ENCODE measurements at places on chromosomes 16 and 17.

GRCh38 chr16:88067530-88068411 lies 116.5 kb downstream of the BANP start:
- no peak for DNase-seq

GRCh38 chr17:48027322-48027981 lies 10.1 kb downstream of the COPZ2 start:
- no peak for DNase-seq

- no peak for DNase-seq
Observed at GRCh38 chr16:68961778-68962402, 118.6 kb downstream of the TANGO6 start.

- no peak for DNase-seq
Observed at GRCh38 chr16:63745456-63745855, 1376.4 kb downstream of the CDH11 start.

GRCh38 chr16:78690510-78690909 lies 591.1 kb downstream of the WWOX start:
- DNase-seq: no peak

- DNase-seq: no peak
Observed at GRCh38 chr17:77546772-77547241, 406.0 kb downstream of the SEC14L1 start.

GRCh38 chr17:19288453-19288852 lies 51.3 kb downstream of the EPN2 start:
- DNase-seq: no peak

GRCh38 chr16:77660311-77660710 lies 62.0 kb upstream of the NUDT7 start:
- DNase-seq: no peak

DNA sequence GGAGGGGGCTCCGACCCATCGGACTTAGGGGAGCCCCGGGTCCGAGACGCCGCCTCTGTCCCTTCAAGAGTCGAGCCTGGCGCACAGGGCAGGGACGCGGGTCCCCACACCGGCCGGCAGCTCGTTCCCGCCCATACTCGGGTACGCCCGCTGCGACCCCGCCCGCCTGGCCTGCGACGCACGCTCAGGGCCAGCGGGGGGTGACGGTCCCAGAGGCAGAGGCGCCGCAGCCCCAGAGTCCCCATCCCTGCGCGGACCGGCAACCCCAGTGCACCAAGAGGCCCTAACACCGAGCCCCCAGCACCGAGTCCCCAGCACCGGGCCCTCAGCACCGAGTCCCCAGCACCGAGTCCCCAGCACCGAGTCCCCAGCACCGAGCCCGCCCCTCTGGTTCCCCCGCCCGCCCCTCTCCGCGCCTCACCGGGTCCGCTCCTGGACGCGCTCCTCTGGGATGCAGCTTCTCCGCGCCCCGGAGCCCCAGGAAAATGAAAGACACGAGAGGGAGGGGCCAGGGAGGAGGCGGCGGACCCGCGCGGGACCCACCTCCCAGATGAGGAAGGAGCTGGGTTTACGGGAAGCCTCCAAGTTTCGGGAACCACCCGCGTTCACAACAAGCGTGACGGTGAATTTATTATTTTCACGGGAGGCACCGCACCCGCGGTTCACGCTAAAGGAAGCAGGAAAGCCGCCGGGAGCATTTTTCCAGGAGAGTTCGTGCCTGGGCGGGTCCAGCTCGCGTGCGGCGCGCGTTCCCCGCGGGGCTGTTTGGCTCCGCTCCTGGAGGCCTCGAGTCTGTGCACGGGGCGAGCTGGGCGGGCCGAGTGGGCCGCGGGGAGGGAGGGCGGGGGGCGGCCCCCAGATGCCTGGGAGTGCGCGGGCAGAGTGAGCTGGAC lies at the start of gene SECTM1:
TSS of gene SECTM1 (minus strand) at position 488 of the 893 bp plus-strand sequence. CDS start 6,526 bp downstream, outside the sequence.
- no peak for DNase-seq

GRCh38 chr16:24776501-24777220 lies 47.2 kb downstream of the TNRC6A start:
- no peak for DNase-seq

DNA sequence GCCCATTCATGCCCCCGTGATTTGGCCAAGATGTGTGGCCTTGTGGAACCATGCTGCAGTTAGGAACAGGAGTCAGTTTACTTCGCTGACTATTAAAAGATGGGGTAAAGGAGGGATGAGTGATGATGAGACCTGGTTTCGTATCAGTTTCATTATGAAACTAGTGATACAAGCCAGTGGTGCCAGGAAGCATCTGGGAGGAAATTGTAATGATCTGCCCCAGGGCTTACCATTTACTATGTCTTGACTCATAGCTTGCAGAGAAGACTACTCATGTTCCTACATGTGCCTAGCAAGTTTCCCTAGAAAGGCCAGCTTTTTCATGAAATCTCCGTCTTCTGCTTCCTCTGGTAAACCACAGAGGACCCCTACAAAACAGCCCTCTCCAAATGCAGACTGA lies 23.2 kb downstream of the CDH3 start:
- DNase-seq: peak; percentile 19

DNA sequence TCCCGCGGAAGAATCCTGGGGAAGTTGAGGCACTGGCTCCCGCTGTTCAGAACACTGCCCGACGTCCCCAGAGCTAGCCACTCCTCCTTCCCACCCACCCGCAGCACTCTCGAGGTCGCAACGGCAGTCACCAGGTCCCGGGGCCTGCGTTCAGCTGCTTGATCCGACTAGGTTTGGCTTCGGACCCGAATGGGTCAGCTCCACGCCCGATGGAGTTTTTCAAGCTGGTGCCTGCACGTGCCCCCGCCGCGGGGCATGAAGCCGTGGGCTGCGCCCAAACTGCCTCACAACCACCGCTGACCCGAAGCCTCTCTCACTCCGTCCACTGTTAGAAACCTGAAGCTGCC lies 12.4 kb upstream of the ODF4 start:
- no peak for DNase-seq

- peak; percentile 44 for DNase-seq
Observed at GRCh38 chr17:77491921-77492445, 351.2 kb downstream of the SEC14L1 start.

GRCh38 chr16:89704281-89704680 lies 2.8 kb upstream of the SPATA2L start:
- DNase-seq: no peak

GRCh38 chr16:30149250-30149930 lies 26.4 kb upstream of the MAPK3 start:
- no peak for DNase-seq

DNA sequence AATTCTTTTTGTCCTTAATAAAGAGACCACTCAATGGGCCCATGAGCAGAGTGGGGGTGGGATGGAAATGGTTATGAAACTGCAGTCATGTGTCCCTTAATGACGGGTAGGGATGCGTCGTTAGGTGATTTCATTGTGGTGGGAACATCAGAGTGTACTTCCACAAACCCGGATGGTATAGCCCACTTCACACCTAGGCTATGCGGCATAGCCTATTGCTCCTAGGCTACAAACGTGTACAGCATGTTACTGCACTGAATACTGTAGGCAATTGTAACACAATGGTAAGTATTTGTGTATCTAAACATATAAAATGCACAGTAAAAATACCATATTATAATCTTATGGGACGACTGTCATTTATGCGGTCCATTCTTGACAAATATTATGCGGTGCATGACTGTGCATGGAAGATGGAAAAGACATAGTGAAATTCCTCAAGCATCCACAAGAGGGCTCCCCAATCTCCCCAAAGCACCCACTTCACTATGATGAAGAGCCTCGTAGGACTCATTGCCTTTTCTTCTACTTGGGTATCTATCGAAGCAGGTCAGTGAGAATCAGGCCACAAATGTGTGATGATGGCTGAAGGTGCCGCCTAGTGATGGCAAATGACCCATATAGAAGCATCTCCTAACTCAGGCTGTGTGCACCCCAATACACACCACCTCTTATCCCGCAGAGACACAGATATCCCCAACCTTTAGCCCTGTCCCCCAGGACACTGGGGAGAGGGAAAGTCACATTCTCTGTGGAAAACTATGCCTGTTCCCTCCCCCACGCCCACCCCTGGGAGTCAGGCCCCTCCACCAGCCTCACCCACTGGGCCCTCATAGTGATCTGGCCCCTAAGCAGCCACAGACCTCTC lies 43.5 kb downstream of the TBX21 start:
- no peak for DNase-seq

- no peak for DNase-seq
Observed at GRCh38 chr17:56136301-56136700, 17.0 kb upstream of the ANKFN1 start.

DNA sequence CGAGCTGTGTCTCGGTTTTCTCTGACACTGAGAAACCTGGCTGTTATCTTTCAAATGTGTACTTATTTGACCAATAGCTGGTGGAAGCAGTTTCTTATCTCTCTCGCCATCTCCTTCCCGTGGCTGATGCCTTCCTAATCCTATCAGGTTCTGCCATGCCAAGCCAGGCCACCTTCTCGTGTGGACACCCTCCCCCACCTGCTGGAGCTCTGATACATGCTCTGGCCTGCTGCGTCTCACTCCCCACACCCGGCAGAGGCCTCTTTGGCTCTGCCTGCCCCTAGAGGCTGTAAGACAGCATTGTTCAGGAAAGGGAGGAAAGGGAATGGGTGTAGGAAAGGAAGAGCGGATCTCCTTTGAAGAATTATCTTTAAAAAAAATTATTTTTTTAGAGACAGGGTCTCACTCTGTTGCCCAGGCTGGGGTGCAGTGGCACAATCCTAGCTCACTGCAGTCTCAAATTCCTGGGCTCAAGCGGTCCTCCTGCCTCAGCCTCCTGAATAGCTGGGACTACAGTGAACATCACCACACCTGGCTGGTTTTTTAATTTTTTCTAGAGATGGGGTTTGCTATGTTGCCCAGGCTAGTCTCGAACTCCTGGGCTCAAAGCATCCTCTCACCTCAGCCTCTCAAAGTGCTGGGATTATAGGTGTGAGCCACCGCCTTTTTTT lies 7.5 kb upstream of the ARMC5 start:
- DNase-seq: no peak

- DNase-seq: no peak
Observed at GRCh38 chr17:64406321-64407200, 15.9 kb upstream of the PECAM1 start.

GRCh38 chr17:73952082-73952479 lies 251.4 kb upstream of the RPL38 start:
- DNase-seq: no peak

DNA sequence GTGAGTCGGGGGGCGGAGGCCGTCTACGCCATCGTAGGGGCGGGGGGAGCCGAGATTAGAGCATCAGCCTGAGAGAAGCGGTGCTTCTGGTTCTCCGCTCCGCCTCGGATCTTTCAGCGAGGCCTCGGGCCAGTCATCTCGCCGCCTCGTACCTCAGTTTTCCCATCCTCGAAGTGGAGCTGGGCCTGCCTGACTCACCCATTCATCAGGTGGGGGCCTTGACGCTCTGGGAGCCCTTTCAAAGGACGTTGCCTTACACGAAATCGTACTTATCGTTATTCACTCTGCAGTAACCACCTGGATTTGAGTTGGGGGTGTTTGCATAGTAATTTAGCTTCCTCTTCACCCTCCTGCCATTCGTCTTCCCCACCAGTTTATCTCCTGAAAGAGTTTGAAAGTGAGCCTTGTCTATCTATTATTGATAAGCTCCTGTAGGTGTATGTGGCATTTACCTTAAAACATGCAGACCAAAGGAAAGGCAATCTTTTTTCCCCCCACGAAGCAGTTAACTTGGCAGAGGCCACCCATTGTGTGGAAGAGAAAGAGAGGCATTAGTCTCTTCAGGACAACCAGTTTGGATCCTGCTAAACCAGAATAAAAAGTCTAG lies 674 bp downstream of the TAF15 start:
- no peak for DNase-seq

DNA sequence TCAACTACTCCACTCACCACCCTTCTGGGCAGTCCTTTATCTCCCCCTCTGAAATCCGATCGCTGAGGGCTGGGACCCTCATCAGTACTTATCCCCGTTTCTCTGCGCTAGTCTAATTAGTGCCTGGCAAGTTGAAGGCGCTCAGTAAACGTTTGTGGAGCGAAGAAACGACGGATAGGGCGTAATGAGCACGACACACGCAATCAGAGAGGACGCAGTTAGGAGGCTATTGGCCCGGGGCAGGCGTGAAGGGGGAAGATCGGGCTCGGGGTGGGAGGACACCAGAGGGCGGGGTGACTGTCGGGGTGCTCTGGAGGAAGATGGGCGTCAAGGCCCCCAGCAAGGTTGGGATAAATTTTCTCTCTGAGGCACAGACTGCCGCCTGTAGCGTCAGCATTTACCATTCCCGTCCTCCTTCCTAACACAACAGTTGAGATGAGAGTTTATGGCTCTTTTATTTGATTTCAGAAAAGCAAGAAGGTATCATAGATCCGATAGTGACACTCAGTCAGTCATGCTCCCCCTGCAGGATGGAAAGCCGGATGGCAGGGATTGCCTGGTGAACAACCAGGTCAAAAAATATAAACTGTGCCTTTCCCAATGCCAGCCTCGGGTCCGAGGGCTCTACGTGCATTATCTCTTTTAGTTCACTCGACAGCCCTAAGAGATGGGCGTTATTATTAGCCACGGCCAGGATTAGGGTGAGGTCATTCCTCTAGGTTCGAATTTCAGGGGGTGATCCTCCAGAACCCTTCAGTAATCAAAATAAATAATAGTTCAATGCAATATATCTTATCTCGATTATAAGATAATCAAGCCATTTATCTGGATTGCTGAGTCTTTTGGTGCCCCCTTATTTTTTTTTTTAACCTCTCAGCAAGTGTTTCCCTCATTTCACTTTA lies 9.5 kb upstream of the ARL4D start:
- DNase-seq: peak; percentile 53

GRCh38 chr17:59634632-59635541 lies 15.2 kb downstream of the CLTC start:
- DNase-seq: no peak

DNA sequence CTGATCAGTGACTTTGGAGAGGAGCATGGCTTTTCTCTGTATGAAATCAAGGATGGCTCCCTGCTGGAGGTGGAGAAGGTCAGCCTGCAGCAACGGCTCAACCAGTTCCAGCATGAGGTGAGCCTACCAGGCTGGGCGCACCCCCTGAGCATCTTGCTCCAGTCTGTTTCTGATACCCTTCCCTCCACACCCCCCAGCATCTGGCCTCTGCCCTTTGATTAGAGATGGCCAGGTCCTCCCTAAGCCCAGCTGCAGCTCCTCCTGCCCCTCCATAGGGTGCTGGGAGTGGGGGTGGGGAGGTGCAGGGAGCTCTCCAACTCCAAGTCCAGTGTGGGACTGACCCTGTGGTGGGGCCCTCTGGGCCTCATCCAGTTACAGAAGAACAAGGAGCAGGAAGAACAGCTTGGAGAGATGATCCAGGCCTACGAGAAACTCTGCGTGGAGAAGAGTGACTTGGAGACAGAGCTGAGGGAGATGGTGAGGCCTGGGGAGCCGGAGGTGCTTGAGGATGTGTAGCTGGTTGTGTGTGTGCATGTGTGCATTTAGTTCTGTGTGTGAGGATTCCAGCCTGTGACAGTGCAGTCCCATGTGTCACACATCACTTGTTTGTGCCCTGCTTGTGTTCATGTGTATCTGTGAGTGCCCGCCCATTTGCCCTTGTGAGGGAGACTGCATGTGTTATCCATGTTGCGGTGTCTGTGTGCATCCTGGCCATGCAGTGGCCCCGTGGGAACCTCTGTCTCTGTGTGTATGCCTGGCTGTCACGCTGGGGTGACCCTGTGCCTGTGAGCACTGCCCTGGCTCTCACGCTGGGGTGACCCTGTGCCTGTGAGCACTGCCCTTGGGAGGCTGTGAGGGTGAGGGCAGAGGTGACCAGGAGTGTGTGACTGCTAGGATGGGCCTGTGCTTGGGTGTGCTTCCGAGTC lies 3.0 kb downstream of the TBKBP1 start:
- DNase-seq: no peak

- peak; percentile 35 for DNase-seq
Observed at GRCh38 chr16:69773260-69773947, 11.3 kb downstream of the WWP2 start.

- no peak for DNase-seq
Observed at GRCh38 chr16:65394281-65394680, 272.4 kb upstream of the CDH11 start.

GRCh38 chr17:63096426-63096825 lies 130.4 kb downstream of the TANC2 start:
- DNase-seq: no peak
